ENCODE measurements at places on chromosomes 2 and 18.
A peak's percentile ranks its signal among the peaks of the same experiment; 100 is the strongest.

- no peaks in the 10 kb centered on the region for H3K27me3 ChIP-seq
- H3K27ac ChIP-seq: no peak overlapping the region
- H3K4me3 ChIP-seq: no peak overlapping the region
- no peaks in the 10 kb centered on the region for H3K4me1 ChIP-seq
- H3K36me3 ChIP-seq: no peaks in the 10 kb centered on the region
Measured at GRCh38 chr2:23238011-23238657, 146.8 kb upstream of the KLHL29 start.

DNA sequence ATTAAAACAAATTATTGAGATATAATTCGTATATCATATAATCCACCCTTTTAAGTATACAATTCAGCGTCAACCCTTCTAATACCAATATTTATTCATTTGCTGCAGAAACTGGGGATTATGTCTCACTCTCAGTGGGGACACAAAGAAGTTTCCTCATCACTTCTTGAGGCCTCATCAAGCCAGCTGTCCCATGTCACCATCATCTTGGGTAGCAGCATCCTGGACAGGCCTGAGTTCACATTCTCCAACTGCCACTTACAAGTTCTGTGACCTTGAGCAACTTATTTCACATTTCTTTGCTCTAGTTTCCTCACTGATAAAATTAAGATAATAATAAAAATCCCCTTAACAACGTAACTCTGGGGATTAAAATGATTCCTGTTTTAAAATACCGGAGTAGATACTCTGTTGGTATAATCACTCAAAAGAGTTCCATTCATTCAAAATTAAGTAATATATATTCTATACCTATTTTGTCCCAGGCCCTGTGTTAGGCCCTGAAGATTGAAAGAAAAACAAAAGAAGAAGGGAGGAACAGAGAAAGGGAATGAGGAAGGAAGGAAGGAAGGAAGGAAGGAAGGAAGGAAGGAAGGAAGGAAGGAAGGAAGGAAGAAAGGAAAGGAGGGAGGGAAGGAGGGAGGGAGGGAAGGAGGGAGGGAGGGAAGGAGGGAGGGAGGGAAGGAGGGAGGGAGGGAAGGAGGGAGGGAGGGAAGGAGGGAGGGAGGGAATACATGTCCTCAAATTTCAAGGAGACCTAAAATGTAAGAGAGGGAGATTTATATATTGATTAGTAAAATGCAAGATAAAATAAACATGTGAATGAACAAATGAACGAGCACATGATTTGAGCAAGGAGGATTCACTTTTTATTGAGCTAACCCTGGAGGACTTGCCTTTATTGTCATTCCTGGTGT is 42.4 kb downstream of the NCKAP5 start:
- H3K4me1 ChIP-seq: no peaks in the 10 kb centered on the region
- H3K36me3 ChIP-seq: no peaks in the 10 kb centered on the region
- no peak overlapping the region for H3K27ac ChIP-seq
- no peak for DNase-seq

GRCh38 chr2:189763908-189764661 is 1.5 kb upstream of the OSGEPL1 start:
- H3K4me3 ChIP-seq: no peak overlapping the region
- no peak overlapping the region for H3K27ac ChIP-seq
- no peaks in the 10 kb centered on the region for H3K4me1 ChIP-seq
- no peaks in the 10 kb centered on the region for H3K27me3 ChIP-seq

DNA sequence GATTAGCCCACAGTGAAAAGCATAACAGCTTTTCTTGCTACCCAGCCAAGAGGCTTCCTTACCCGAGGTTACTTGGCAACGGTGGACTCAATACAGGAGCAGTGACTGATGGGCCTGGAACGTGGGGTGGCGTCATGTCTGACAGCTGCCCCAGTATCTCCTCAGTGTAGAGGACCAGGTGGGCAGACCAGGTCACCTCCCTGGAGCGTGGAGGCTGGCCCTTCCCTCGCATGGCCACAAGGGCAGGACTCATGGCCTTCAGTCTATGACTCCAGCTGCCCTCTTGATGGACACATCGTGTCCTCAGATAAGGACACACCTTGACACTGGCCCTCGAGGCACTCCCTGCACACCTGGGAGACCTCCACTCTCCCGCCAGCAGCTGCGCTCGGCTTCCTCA is 6.4 kb downstream of the ASPRV1 start:
- no peaks in the 10 kb centered on the region for H3K27me3 ChIP-seq
- no peak overlapping the region for H3K27ac ChIP-seq
- no peak overlapping the region for H3K4me3 ChIP-seq
- H3K36me3 ChIP-seq: no peaks in the 10 kb centered on the region
- peaks cover 35% of the 10 kb centered on the region for H3K4me1 ChIP-seq
- DNase-seq: no peak

- DNase-seq: no peak
- no peak overlapping the region for H3K27ac ChIP-seq
- H3K36me3 ChIP-seq: peaks cover 31% of the 10 kb centered on the region
- no peaks in the 10 kb centered on the region for H3K27me3 ChIP-seq
- no peak overlapping the region for H3K4me3 ChIP-seq
- H3K4me1 ChIP-seq: no peaks in the 10 kb centered on the region
Measured at GRCh38 chr2:71647356-71647755, 194.0 kb downstream of the DYSF start.

- no peak overlapping the region for H3K4me3 ChIP-seq
- H3K27ac ChIP-seq: no peak overlapping the region
- DNase-seq: no peak
- H3K36me3 ChIP-seq: no peaks in the 10 kb centered on the region
Measured at GRCh38 chr2:141393214-141393545, 737.6 kb downstream of the LRP1B start.

- DNase-seq: no peak
- no peaks in the 10 kb centered on the region for H3K27me3 ChIP-seq
- H3K4me1 ChIP-seq: no peaks in the 10 kb centered on the region
- H3K4me3 ChIP-seq: no peak overlapping the region
Measured at GRCh38 chr2:97701851-97702465, 11.4 kb upstream of the ZAP70 start.

DNA sequence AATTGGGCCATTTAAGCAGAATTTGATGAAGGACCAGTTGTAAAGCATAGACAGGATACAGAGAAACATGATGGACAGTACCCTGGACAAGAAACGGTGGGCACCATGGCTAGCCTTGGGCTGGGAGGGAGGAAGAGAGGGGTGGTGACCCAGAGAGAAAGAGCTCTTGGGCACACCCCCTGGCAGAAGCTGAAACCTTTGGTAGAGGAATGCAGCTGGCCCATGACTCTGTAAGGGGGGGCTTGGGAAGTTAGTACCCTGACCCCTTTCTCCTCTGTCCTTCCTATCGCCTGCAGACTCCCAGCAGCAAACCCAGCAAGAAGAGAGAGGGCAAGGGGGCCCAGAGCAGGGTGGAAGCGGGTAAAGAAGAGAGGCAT is 32.6 kb downstream of the MRPL44 start:
- H3K36me3 ChIP-seq: no peaks in the 10 kb centered on the region
- no peak overlapping the region for H3K4me3 ChIP-seq
- H3K27ac ChIP-seq: no peak overlapping the region
- H3K27me3 ChIP-seq: no peaks in the 10 kb centered on the region
- H3K4me1 ChIP-seq: no peaks in the 10 kb centered on the region
- DNase-seq: no peak

GRCh38 chr2:128446049-128446873 is 127.6 kb upstream of the HS6ST1 start:
- H3K27ac ChIP-seq: no peak overlapping the region
- no peak for DNase-seq
- no peaks in the 10 kb centered on the region for H3K36me3 ChIP-seq
- H3K27me3 ChIP-seq: no peaks in the 10 kb centered on the region
- no peak overlapping the region for H3K4me3 ChIP-seq

- no peak overlapping the region for H3K4me3 ChIP-seq
- no peak overlapping the region for H3K27ac ChIP-seq
- no peaks in the 10 kb centered on the region for H3K4me1 ChIP-seq
- DNase-seq: no peak
Measured at GRCh38 chr2:17208511-17208910, 309.7 kb downstream of the RAD51AP2 start.

DNA sequence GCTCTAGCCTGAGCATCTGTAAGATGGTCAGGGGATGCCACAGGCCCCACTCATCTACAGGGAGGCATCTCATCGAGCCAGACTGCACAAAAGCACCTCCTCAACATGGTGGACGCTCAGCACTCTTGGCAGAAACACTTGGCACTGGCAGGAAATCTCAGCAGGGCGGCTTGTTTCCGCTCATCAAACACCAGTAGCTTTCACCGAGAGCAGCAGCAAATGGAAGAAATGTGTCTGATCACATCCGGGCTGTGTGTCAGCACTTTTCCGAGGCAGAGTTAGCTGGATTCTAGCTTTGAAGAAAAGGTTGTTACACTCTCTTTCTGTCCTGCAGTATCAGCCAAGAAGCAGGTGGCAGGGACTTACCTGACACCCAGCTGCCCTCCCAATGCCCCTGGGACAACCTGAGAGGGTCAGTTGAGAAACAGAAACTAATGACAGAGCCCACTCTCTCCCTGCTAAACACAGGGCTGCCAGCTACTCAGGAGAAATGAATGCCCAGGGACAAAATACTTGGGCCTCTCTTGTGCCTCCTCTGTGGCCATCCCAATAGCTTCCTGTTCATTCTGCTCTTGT is 68.9 kb upstream of the FZD7 start:
- DNase-seq: no peak
- no peak overlapping the region for H3K27ac ChIP-seq
- H3K4me3 ChIP-seq: no peak overlapping the region
- H3K27me3 ChIP-seq: no peaks in the 10 kb centered on the region
- H3K4me1 ChIP-seq: no peaks in the 10 kb centered on the region
- H3K36me3 ChIP-seq: no peaks in the 10 kb centered on the region

DNA sequence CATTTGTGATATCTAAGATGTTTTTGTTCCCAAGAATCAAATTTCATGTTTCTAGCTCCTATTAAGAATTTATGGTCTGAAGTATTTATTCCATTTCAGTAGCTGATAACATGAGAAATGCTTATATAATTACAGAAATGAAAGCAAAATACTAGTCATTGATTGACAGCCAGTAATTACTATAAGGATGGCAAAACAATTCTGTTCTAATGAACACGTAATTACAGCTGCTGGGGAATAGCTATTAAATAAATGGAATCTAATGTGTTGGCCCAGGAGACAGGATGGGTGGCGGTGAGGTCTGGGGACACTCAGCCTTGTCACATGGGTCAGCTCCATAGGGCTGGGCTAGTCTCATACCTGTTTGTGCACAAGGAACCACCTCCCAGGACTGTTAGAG is 263.5 kb downstream of the FHOD3 start:
- no peak overlapping the region for H3K4me3 ChIP-seq
- no peak overlapping the region for H3K27ac ChIP-seq
- H3K27me3 ChIP-seq: peaks cover 4% of the 10 kb centered on the region
- H3K36me3 ChIP-seq: no peaks in the 10 kb centered on the region
- H3K4me1 ChIP-seq: no peaks in the 10 kb centered on the region

DNA sequence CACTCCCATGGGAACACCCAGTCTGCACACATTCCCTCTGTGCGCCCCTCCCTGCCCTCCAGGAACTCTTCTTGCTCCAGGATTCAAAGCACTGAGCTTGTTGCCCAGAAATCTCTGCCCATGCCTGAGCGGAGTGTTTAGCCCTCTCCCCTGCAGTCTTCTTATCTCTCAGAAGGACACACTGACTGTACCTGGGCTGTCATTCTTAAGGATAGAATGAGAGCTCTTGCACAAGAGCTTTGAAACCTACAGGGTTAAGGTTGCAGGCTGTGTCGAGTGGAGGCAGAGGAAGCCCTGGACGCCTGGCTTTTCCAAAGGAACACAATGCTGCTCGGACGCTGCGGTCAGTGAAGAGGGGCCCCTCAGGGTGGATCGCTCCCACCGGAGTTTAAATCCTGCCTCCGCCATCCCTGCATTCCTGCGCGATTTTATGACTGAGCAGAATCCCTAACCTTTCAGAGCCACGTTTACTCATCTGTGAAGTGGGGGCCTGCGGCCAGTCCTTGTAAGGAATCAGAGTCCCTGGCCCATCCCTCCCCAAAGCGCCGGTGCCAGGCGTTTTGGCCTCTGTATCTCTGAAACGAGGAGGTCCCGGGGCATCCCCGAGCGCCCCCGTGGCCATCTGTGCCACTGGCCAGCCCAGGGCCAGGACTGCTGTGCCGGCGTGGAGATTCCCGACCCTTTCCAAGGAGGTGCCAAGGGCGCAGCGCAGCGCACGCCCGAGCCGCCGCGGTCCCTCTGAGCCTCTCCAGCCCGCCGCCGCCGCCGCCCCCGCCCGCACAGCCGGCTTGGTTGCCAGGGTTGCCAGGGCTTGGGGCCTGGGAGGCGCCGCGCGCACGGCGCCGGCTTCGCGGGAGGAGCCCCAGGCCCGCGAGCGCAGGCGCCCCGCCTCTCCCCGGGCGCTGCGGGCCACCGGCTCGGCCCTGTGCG is 58.9 kb downstream of the FAM168B start:
- no peak for DNase-seq
- peaks cover 8% of the 10 kb centered on the region for H3K4me1 ChIP-seq
- H3K36me3 ChIP-seq: no peaks in the 10 kb centered on the region
- H3K27ac ChIP-seq: no peak overlapping the region
- peak overlapping the region; percentile 13 for H3K4me3 ChIP-seq

DNA sequence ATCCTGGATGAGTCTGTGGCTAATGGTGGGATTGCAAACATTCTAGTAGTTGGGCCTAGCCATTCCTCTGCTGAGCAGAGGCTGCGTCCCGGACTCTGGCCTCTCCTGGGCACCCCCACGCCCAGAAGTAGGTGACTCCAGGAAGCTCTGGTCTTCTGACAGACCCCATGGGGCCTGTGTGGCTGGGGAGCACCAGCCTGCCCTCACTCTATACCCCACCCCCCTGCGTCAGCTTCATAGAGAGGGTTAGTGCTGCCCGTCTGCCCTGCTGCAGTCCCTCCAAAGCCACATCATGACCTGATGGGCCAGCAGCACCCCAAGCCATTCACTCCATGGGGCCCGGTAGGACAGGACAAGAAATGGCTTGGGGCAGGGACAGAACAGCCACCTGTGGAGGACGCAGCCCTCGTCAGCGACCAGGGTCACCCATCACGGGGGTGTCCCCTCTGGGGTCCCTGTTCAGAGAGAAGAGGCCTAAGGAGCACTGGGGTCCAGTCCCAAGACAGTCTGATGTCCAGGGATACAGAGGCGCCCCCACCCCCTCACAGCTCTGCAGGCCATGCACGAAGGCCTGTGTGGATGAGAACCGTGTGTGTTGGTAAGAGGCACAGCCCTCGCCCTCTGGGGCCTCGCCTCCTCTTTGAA is 238.3 kb downstream of the ATAD2B start:
- no peaks in the 10 kb centered on the region for H3K27me3 ChIP-seq
- no peaks in the 10 kb centered on the region for H3K4me1 ChIP-seq
- no peak overlapping the region for H3K4me3 ChIP-seq
- H3K36me3 ChIP-seq: no peaks in the 10 kb centered on the region
- no peak for DNase-seq

DNA sequence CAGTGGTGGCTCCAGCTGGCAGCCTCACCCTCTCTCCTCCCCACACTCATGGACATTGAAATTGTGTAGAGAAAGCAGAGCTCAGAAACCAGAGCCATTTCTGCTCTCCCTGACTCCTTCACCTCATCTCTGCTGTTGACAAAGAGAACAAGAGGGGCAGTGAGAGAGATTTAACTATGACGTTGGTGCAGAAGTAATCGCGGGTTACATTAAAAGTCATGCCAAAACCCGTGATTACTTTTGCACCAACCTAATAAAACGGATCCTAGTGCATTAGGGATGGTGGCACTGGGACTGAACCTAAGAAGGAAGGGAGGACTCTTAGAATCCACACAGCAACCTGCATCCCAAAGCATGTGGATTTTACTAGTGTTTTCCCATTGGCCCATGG is 113.3 kb upstream of the CDC42EP3 start:
- DNase-seq: no peak
- H3K4me3 ChIP-seq: no peak overlapping the region
- H3K36me3 ChIP-seq: no peaks in the 10 kb centered on the region
- H3K4me1 ChIP-seq: no peaks in the 10 kb centered on the region
